ENCODE measurements at places on chromosomes 4 and X.
A peak's percentile ranks its signal among the peaks of the same experiment; 100 is the strongest.

GRCh38 chrX:21699136-21699535 is 41.0 kb upstream of the KLHL34 start:
- no peak for DNase-seq

- DNase-seq = no peak
Measured at GRCh38 chr4:2356123-2357069, 62.0 kb downstream of the ZFYVE28 start.

GRCh38 chrX:138946926-138947325 is 235.4 kb upstream of the FGF13 start:
- no peak for DNase-seq

- peak; percentile 89 for DNase-seq
Measured at GRCh38 chr4:26083987-26084386, 170.0 kb downstream of the SMIM20 start.

- DNase-seq = no peak
Measured at GRCh38 chr4:62366939-62367338, 1166.8 kb downstream of the ADGRL3 start.

GRCh38 chr4:115489279-115489678 is 375.9 kb upstream of the NDST4 start:
- no peak for DNase-seq

GRCh38 chrX:119655125-119655524 is 37.8 kb downstream of the SEPTIN6 start:
- DNase-seq = peak; percentile 38

DNA sequence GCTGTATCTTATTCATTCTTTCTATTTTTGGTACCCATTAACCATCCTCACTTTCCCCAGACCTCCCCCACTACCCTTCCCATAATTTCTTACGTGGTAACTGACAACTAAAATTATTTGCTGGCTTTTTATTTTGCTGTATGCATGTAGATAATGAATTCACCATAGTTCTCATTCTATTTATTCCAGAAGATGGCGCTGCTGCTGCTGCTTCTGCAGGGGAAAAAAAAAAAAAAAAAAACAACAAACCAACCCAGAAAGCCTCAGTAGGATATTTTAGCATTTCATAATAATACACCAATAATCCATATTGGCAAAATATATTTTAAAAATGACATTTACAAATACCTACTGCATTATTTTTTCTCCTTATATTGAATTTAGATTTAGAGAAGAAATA is 416.6 kb upstream of the MAGEB18 start:
- peak; percentile 47 for DNase-seq

GRCh38 chr4:187422655-187423054 is 572.9 kb upstream of the ZFP42 start:
- DNase-seq = no peak

DNA sequence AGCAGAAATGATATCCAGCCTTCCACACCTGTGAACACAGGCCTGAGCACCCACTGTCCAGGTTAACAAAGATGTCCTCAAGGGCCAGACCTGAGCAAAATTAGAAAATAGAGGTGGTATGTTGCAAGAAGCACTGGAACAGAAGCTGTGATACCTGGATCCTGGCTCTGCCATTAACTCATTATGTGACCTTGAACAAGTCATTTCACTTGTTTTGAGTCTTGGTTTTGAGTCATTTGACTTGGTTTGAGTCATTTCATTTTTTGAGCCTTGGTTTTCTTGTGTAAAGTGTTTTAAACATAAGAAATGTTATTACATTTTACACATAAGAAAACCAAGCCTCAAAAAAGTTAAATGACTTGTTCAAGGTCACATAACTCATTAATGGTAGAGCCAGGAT is 2.9 kb upstream of the NWD2 start:
- DNase-seq = no peak

DNA sequence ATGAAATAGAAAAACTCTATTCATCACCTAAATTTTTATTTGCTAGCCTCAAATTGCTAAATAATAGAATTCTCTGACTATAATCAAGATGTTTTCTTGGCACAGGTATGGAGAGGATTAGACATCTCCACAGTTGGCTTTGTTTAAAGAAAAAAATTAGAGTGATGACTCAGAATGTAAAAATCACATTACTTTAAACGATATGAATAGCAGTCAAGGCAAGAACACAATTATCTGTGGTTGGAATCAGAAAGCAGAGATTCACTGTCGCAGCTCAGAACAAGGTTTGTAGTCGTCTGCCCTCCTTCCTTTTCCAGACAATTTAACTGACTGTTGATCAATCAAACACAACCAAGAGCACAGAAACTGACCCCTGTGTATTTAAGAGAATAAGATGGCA is 32.2 kb upstream of the CCKAR start:
- no peak for DNase-seq

Data from RKO (cell line).